Thyroid gland (tissue), 4 donors: ENCODE measurements at places on chromosomes 1 and 21.

GRCh38 chr1:195328102-195328501 lies 1280.1 kb downstream of the KCNT2 start:
- peak; percentile 3 for DNase-seq

GRCh38 chr21:15809818-15810217 lies 80.0 kb downstream of the USP25 start:
- no peak for DNase-seq

DNA sequence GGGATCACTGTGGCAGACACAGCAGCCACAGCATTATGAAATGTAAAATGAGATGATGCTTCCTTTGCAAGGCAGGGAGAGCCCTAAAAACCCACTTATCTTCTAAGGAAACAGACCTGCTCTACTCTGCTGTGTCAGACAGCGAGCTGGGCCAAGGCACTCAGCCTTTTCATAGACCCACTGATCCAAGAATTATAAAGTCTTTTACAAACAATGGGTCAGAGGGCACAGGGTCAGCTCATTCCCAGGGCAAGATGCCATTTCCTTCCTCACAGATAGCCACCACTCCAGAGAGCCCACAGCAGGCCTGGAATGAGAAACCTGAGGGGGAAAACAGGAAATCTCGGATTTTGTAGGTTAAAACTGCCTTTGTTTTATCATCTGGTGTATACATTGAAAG lies 42.9 kb downstream of the CASQ2 start:
- DNase-seq: peak; percentile 77

DNA sequence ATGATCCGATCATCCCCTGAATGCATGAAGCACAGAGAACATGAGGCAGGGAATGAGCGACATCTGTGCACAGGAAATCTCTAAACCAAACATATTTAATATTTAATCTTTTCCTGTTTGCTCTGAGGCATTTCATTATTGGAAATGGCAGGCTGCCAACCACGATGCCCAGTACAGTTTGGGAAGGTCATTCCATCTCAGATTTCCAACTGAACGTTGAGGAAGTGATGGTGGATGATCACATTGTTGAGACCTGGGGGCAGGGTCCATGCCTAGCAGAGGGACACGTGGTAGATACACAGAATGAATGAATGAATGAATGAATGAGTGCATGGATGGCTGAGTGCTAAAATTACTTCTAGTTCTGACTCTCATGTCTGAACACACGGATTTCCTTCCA lies 15.9 kb upstream of the FASLG start:
- no peak for DNase-seq

DNA sequence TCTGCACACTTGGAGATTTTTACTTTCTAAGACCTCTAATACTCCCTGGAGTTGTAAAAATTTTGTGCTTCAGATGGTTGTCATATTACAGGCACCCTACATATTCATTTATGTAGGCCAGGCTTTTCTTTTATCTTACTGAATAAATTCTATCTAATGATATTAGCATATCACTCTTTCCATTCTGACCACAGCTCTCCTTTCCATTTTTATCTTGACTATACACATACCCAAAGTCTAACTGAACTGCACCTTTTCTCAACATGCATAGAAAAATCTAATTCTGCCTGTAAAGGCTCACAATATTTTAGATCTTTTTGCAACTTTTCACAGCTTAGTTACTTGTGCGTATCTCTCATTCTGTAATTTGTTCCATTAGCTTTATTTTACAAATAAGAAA lies 52.7 kb upstream of the TSHB start:
- no peak for DNase-seq

GRCh38 chr1:42947117-42947516 lies 11.6 kb downstream of the SLC2A1 start:
- no peak for DNase-seq

GRCh38 chr1:200861937-200862647 lies 10.7 kb upstream of the GPR25 start:
- DNase-seq: no peak

DNA sequence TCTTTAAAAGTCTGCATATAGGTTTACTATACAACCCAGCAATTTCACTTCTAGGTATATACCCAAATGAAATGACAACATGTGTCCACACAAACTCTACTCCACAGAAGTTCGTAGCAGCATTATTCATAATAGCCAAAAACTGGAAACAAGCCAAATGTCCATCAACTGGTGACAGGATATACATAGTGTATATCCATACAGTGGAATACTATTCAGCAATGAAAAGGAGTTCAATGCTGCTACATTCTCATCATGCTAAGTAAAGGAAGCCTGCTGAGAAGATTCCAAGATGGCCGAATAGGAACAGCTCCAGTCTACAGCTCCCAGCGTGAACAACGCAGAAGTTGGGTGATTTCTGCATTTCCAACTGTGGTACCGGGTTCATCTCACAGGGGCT lies 200.6 kb downstream of the PATJ start:
- no peak for DNase-seq

- no peak for DNase-seq
Measured at GRCh38 chr1:7135493-7135892, 350.2 kb downstream of the CAMTA1 start.

DNA sequence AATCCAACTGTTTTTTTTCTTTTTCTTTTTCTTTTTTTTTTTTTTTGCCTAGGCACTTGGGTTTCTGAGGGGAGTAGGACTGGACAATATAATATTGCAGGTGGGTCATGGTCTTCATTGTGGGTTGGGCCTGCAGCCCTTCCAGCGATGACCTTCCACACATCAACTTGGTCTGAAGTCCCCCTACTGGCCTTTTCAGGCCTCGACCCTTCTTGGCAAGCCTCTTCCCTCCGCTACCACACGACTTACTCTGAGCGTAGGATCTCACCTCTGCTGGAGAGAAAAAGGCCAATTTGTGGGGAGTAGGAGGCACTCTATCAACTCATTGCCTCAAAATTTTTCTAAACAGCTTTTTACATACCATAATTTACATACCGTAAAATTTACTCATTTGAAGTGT lies 51.1 kb upstream of the GRIK3 start:
- no peak for DNase-seq

GRCh38 chr1:104630567-104631149 lies 881.0 kb downstream of the AMY1C start:
- DNase-seq: no peak

DNA sequence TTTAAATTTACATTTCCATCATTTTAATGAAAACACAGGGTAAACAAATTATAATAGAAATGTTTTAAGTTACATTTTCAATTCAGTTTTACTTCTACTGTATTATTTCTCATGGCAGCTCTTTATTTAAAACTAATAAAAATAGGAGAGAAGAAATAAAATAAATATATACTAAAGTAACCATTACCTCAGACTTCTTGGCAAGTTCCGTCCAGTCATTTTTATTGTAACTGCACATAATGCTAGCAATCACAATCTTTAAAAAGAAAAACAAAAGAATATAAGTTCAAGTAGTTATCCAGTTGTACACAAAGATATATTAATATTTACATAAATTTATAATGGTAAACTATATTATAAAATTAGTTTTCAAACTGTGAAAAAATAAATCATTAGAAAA lies 538.6 kb downstream of the DPYD start:
- no peak for DNase-seq

DNA sequence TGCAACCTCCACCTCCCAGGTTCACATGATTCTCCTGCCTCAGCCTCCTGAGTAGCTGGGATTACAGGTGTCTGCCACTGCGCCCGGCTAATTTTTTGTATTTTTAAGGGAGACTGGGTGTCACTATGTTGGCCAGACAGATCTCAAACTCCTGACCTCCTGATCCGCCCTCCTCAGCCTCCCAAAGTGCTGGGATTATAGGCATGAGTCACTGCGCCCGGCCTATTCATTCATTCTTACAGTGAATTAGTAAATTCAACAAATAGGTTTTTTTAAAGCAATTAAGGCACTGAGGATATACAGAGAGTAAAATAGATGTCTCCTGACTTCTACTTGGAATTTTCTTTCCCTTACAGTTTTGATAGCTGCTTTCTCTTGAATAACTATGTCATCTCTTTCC lies 43.5 kb downstream of the CDC42 start:
- DNase-seq: no peak

DNA sequence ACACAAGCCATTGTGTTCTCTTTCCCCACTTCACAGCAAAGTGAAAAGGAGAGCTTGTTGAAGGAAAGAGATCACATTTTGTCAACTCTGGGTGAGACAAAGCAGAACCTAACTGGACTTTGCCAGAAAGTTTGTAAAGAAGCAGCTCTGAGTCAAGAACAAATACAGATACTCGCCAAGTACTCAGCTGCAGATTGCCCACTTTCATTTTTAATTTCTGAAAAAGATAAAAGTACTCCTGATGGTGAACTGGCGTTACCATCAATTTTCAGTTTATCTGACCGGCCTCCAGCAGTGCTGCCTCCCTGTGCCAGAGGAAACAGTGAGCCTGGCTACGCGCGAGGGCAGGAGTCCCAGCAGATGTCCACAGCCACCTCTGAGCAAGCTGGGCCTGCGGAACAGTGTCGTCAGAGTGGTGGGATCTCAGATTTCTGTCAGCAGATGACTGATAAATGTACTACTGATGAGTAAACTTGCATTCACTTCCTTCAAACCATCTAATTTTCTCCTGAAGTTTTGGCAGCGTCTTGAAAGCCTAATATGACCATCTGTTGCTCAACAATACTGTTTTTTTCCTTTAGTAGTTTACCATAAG lies 43.7 kb downstream of the BACH1 start:
- peak; percentile 5 for DNase-seq

DNA sequence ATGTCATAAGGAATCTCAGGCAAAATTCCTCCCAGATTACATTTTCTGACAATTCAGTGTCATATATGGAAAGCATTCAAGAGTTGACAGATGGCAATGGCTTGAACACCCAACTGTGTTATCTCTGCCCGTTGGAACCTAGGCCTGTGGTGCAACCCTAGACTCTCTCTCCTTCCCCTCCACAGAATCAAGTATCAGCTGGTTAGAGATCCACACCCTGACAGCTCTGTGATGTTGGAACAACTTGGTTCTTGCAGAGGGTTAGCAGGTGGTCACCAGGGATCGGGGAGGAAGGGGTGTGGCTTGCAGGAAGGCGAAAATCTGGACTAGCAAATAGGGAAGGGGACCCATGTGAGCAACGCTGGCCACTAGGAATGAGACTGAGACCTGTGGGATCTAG lies 26.3 kb downstream of the PCSK9 start:
- DNase-seq: no peak

- DNase-seq: peak; percentile 44
Measured at GRCh38 chr21:36839123-36839522, 127.3 kb downstream of the HLCS start.

GRCh38 chr1:21312407-21312992 lies 22.2 kb upstream of the ECE1 start:
- DNase-seq: no peak

GRCh38 chr1:203629016-203629506 lies 2.4 kb downstream of the ATP2B4 start:
- no peak for DNase-seq

DNA sequence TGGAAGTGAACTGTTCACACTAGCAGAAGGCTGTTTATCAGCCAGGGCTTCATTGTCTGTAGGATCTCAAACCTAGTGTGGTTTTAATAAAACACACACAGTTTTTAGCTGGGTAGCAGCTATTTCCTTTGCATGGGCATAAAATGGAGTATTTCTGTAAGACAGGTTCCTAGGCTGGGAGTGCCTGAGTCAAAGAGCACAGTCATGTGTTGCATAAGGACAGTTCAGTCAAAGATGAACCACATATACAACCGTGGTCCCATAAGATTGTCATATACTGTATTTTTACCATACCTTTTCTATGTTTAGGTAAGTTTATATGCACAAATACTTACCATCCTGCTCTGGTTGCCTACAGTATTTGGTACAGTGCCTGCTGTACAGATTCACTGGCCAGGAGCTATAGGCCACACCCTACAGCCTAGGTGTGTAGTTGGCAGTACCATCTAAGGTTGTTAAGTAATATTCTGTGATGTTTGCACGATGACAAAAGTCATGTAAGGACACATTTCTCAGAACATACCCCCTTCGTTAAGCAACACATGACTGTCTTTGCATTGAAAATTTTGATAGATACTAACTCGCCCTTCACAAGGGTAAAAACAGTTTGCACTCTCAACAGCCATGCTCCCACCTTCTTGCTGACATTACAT lies 17.2 kb downstream of the LGALS8 start:
- no peak for DNase-seq

- DNase-seq: no peak
Measured at GRCh38 chr21:24948186-24948585, 659.1 kb downstream of the MRPL39 start.

DNA sequence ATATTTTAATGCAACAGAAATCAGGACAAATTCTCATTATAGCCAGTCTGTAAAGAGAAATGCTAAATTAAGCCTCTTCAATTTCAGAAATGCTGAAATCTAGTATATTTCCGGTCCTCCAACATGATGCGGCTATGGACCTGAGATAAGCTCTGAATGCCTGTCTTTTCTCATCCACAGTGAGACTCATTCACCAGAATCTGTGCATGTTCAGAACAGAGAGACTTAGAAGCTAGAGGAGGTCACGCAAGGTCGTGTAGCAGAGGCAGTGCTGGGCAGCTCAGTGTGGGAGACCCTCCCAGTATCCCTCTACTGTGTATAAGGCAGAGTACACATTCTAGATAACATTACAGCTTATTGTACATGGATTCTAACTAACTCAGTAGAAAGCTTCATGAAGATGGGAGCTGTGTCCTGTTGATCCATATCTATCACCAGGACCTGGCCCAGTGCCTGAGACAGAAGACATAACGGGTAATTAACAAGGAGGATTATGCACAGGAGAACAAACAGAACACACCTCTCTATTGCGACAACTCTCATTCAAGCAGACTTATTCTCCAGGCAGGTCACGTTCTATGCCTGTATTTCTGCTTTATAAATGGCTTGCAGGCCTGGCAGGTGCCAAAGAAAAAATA lies 97.0 kb upstream of the COA6 start:
- no peak for DNase-seq

GRCh38 chr1:110165761-110166231 lies 15.5 kb downstream of the SLC6A17 start:
- DNase-seq: no peak

DNA sequence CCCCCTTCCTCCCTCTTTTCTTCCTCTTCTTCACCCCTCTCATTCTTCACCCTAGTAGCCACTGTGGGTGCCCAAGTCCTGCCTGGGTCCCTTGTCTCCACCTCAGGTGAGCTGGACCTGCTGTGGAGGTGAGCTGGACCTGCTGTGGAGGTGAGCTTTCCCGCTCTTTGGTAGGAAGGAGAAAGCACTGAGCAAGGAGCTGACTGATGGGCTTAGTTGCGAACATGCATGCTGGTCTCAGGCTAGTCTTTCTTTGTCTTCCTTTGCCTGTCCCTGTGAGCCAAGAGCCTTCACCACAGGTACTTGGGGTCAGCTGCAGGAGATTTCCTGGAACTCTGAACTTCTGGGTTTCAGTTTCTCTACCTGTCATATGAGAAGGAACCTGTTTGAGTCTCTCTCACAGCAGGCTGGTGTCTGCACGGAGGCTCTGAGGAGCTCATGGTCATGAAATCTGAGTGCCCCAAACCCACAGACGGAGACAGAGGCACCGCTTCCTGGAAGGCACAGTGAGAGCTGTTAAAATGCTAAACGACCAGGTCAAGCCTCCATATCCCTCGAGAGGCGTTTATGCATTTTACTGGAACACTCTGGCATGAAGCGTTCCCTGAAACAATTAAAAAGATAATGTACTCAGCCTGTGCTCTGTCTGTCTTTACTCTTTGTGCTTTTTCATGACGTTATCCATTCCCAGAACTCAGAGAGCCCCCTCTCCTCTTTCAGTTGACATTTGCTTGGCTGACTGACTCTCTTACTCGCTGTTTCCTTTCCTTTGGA lies 69.5 kb downstream of the RHOU start:
- DNase-seq: no peak

- no peak for DNase-seq
Measured at GRCh38 chr1:55046871-55047270, 7.5 kb downstream of the PCSK9 start.
